ENCODE measurements at places on chromosomes 3 and 15. TPM values are rescaled to one million over a fixed set of nuclear protein-coding genes. Genes with fewer than 3 reads are reported as not detected.

DNA sequence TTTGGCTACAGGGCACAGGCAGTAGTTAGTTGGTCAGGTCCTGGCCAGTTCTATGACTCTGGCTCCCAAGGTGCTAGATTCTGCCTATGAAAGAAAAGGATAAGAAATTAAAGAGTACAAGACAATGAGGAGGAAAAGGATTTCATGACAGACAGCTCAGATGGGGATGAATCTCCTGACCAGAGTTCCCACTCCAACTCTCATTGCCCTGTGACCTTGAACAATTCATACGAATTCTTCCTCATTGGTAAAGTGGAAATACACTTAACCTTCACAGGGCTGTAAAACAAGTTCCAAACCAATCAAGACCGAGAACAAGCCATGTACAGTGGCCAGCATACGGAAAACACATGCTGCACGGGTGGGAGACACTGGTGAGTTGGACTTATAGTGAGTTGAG, 23.7 kb downstream of the CLEC3B start:
- no peak for DNase-seq

GRCh38 chr3:4850928-4851265, 128.3 kb upstream of the BHLHE40 start:
- DNase-seq, result no peak

Gene TMC3
- not detected for total RNA-seq

DNA sequence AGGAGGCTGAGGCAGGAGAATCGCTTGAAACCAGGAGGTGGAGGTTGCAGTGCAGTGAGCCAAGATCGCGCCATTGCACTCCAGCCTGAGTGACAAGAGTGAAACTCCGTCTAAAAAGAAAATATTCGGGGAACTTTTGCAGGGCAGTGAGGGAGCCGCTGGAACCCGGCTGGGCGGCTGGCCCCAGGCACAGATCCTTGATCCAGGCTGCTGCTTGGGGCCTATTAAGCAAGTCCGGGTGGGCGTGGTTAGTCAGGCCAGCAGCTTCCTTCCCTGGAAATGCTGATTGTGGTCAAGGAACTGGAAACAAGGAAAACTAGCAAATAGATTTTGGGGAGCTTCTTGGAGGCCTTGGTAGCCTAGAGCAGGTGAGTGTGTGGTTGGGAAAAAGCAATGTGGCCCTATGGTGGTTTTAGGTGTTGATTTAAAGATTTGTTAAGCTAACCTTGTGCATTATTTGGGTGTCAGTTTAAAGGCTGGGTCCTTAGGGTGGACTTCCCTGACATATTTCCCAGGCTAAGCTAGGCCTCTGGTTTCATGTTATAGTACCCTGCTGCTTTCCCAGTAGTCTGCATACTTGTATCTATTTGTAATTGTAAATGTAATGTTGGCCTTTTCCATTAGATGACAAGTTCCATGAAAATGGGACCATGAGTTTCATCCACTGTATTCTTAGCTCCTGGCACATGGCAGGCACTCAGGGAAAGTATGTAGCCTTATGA, 17.7 kb upstream of the SNX22 start:
- no peak for DNase-seq

Gene NPAP1
- not detected for total RNA-seq

DNA sequence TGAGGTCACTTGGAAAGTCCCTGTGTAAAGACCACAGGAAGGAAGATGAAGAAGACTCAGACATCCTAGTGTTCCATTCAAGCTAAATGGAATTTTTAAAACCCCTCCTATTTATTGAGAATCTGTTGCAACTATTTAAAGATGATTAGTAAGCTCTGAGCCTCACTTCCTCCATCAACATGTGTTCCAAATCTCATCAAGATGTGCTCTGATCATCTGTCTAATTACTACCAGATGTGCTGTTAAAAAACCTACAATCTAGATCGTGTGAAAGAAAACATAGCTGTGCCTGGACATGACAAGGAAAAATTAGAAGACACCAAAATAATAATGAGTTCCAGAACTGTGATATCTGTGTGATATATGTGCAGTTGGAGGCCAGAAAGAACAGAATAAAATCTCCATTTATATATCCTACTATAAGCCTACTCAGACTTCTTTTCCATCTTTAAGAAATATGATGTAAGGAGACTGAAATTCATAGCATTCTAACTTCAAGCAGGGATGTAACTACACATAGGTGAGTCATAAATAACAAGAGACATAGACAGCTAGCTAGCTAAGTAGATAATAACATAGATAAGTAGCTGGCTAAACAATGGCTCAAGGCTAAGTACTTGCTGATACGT, 7.8 kb downstream of the XPC start:
- no peak for DNase-seq

- DNase-seq, result no peak
These were observed 69.4 kb downstream of the ZBTB20 start for GRCh38 chr3:115077501-115078250.

GRCh38 chr3:124463234-124463633, 267.0 kb upstream of the UMPS start:
- no peak for DNase-seq

Gene ALPK3
- total RNA-seq, result 1.3 TPM

Gene TM4SF18
- total RNA-seq, result 1.9 TPM

GRCh38 chr3:98003306-98003969, 31.2 kb upstream of the RIOX2 start:
- DNase-seq, result no peak

DNA sequence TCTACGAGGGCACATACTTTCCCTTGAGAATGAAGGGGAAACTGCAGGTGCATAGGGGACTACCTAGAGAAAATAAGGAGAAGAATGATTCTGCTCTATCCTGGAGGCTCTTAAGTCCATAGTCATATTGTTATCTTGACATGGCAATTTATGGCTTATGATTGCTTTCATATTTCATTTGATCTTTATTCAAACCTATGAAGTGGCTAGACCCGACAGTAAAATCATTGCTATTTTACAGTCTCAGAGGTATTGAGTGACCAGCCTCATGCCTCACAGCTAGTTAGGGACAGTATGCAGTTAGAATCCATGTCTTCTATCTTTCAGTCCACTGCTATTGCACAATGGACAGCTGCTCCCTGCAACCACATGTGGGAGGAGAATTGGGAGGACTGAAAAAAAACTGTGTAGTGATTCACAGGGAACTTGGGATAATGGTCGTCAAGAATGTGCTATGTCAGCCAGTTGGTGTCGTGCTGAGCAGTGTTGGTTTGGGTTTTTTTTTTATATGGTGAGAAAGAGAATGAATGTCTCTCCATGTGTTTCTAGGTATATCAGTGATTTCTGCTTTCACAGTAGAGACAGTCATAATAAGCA, 63.2 kb upstream of the SPPL2A start:
- no peak for DNase-seq

Gene LRRC31
- total RNA-seq, result 16.5 TPM

DNA sequence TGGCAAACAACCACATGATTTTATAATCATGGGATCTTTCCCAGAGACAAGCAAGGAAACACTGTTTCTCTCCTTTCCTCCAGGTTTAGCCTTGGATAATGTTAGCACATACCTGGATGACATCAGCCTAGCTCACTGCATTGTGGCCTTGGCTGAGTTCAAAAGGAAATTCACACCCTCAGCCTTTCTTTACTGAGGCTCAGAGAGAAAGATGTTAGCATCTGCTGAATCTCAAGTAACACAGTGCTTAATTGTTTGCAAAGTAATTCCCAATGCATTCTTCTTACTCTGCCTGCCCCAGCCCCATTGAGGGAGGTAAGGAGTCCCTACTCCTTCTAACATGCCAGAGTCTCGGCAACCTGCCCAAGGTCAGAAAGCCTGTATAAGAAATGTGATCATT, 432.2 kb upstream of the LMCD1 start:
- DNase-seq, result no peak

GRCh38 chr3:167253037-167253436, 127.1 kb downstream of the ZBBX start:
- no peak for DNase-seq

DNA sequence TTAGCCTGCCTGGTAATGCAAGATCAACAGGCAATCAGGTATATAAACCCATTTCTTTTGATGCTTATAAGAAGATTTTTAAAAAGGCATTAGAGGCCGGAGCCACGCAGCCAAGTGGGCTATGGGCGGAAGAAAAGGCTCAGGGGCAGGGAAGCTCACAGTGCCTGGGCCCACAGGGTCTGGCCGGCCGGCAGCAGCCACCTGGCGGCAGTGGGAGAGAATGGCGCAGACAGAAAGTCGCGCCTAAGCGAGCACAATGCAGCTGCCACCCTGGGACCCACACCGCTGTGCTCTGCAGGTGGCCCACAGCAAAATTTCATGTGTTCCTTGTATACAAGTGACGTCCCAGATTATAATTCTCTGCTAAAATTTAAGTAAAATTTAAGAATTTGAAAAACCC, 448.6 kb upstream of the RASGRP1 start:
- DNase-seq, result no peak
